ENCODE measurements at places on chromosomes 5 and 9.
A peak's percentile ranks its signal among the peaks of the same experiment; 100 is the strongest.

DNA sequence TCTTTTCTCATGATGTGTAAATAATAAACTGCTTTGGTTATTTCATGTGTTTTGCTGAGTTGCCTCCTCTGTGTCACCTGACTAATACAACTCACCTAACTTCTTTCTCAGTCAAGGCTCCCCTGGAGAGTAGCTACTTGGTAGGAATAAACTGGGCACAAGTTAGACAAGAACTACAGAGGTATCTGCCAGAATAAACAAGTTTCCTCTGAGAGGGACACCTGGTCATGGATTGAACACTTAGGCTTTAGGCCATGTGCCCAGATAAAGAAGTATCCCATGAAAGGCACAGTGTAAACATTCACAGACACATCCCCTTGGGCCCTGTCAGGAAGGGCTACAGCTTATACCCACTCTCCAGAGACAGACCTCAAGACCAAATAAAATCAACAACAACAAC, 532.5 kb downstream of the KIF4B start:
- ATAC-seq: no peak

GRCh38 chr5:151164687-151165392, 7.3 kb upstream of the ANXA6 start:
- peak; percentile 93 for ATAC-seq

DNA sequence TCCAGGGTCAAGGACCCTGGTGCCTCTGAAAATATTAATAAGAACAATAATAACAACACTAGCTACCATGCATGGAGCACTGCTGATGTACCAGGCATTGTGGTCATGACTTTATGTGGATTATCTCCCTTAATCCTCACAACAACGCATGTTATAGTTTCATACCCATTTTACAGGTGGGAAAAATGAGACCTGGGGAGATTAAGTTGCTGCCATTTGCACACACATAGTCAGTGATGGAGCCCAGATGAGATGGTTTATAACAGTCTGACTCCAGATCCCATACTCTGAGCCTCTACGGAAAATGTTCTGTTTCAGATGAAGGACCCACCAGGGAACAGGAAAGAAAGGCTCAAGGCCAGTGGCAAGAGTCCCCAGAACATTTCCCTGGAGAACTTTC, 48.2 kb upstream of the PPARGC1B start:
- ATAC-seq: no peak

DNA sequence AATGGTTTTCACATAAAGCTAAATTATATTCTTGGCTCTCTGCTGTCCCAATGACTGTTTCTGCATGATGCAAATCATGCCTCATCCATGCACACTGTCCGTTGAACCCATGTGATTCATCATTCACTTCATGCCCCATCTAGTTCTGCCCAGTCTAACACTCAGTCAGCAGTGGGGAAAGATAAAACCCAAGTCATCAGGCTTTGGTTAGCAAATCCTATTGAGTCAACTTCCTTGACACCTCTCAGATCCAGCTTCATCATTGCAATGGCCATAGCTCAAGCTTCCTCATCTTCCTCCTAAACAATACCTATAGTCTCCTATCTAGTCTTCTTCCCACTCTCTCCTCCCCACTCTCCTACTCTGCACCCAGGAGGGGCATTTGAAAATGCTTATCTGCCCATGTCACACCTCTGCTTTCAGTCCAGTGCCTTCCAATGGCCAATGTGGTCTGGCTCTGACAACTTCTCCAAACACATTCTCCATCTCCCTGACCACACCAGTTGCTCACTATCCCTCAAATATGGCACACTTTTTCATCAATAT, 266.0 kb upstream of the TRIM32 start:
- ATAC-seq: peak; percentile 92

DNA sequence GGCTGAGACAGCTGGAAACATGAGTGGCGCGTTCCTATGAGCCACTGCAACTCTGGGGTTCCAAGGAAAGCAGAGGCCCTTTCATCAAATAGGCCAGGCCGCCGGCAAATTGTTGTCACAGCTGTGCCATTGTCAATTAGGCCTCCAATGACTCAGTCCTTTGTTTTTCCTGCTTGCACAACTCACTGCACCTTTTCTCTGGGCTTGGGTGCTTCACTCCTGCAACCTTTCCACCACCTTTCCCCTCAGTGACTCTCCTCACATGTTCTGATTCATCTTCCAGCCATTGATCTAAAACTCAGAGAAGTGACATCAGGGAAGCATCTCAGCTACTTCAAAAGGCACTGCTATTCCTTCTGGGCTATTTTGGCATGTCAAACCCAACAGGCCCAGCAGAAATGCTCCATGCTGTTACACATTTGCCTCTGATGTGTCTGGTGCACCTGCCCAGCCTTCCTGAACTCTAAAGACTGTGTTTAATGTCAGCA, 653.7 kb downstream of the NR2F1-AS1 start:
- peak; percentile 94 for ATAC-seq

DNA sequence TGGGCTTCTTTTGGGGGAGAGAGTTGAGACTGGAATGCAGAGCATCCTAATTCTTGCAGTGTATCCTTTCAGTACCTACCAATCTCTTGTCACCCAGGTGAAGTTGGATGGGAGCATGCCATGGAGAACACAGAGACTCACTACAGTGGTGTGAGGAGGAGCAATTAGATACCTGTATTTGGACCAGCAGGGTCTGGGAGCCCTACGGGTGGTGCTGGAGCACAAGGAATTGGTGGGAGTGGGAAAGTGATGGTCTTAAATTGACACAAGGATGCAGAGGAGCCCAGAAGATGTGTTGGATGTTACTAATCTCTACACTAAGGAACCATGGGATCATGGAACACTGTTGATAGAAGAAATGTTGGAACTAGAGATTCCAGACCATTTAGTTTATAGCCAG, 212.7 kb downstream of the CHSY3 start:
- ATAC-seq: no peak

GRCh38 chr9:137956688-137957385, 79.3 kb downstream of the CACNA1B start:
- ATAC-seq: no peak

- no peak for ATAC-seq
These were observed 67.9 kb upstream of the TARS1 start for GRCh38 chr5:33372721-33373472.

GRCh38 chr9:129624947-129625346, 1.0 kb upstream of the NTMT1 start:
- ATAC-seq: no peak

- no peak for ATAC-seq
These were observed 37.1 kb upstream of the FAM169A start for GRCh38 chr5:74903165-74903787.

DNA sequence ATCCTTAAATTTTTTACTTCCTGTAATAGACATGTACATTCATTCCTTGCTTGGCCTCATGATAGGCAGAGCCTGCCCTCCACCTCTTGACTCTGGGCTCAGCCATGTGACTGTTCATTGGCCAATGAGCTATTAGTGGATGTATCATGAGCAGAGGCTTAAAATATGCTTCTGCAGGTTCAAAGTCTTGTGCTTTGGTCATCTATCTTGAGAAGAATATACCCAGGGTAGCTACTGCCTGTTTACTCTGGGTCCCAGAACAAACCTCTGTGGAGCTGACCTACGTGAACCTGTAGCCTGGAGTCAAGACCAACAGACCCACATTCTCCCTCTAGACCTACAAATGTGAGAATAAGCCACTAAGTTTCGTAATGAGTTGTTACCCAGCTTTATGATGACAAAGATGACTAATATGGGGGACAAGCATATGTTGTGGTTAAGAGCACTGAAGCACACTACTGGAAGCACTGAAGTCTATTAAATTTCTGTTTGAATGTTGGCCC, 244.4 kb downstream of the MAST4 start:
- ATAC-seq: no peak

- no peak for ATAC-seq
These were observed 76.8 kb upstream of the DAPK1 start for GRCh38 chr9:87420884-87421283.

GRCh38 chr5:140185409-140185808, 10.4 kb downstream of the CYSTM1 start:
- ATAC-seq: no peak
